ENCODE measurements at places on chromosomes 13 and 19.

- peak; percentile 52 for DNase-seq
Observed at GRCh38 chr19:35248310-35249145, at the start of gene LSR. Gene LSR (plus strand): TSS chr19:35249002. CDS start chr19:35249023, 21 bp downstream.

- DNase-seq: no peak
Observed at GRCh38 chr19:35559281-35559659, 4.2 kb downstream of the ATP4A start.

GRCh38 chr19:52492994-52493470 lies 34.4 kb upstream of the ZNF808 start:
- DNase-seq: no peak

DNA sequence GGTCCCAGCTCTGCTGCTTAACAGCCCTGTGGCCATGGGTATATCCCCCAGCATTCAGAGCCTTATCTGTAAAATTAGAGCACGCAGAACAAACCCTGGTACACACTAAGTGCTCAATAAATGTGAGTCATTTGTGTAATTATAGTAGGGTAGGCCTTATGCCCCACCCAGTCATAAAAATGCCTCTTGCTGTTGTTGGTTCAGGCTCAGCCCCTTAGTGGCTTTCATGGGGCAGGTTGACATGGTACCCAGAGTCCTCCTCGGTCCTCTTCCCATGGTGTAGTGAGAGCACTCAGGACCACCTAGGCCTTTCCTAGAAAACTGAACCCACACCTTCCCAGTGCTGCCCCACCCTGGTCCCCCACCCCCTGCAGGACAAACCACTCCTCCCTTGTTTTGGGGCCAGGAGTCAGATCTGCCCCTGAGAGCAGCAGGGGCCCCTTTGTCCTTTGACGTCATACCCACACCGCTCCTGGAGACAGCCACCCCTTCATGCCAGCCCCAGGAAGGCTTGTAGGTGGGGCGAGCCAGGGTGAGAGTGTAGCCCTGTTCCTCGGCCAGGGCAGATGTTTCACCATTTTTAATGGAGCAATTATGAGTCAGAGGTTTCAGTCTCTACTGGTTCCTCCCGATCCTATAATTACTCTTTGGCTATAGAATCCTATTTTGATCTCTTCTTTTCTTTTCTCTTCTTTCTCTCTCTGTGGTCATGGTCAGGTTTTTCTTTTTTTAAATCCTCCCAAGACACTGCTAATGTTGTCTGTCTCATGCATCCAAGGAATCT lies 36.8 kb downstream of the ACTN4 start:
- no peak for DNase-seq

- DNase-seq: no peak
Observed at GRCh38 chr13:95260031-95260525, 41.2 kb downstream of the ABCC4 start.

- DNase-seq: no peak
Observed at GRCh38 chr13:41457589-41458186, 338 bp downstream of the RGCC start.

DNA sequence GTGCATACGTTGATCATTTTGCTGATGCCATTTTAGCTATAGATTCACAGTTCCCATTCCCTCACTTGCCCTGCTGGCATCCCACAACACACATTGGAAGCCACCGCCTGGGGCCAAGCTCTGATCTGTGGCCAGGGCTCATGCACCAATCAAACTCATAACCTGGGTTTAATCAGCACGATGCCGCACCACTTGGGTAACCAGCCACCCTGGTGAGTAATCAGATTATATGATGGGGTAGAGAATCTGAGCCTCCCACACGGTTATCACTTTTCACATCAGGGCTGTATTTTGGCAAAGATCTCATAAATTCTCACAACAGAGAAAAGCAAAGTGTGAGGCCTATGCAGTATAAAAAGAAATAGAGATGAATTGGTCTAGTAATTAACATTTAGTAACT lies 66.0 kb upstream of the TNFRSF19 start:
- DNase-seq: no peak

- no peak for DNase-seq
Observed at GRCh38 chr13:75895168-75895567, 259.0 kb downstream of the LMO7 start.

DNA sequence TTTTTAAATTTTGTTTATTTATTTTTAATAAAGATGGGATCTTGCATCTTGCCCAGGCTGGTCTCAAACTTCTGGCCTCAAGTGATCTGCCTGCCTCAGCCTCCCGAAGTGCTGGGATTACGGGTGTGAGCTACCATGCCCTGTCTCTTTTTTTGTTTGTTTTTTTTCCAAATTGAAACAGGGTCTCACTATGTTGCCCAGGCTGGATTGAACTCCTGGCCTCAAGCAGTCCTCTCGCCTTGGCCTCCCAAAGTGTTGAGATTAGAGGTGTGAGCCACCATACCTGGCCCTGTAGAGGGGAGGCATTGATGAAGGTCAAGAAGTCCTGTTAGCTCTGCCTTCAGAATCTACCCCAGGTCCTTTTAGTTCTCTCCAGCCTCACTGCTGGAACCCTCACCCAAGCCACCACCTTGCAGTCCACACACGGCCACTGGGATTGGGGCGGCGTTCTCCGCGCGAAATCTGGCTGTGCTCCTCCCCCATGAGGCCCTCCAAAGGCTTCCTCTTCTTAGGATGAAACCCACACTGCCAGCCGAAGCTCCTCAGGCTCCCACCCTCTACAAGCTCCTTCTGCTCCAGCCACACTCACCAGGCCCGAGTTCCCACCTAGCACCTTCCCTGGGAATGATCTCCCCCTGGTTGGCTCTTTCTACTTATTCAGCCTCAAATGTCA lies 34.9 kb downstream of the ACTN4 start:
- no peak for DNase-seq

DNA sequence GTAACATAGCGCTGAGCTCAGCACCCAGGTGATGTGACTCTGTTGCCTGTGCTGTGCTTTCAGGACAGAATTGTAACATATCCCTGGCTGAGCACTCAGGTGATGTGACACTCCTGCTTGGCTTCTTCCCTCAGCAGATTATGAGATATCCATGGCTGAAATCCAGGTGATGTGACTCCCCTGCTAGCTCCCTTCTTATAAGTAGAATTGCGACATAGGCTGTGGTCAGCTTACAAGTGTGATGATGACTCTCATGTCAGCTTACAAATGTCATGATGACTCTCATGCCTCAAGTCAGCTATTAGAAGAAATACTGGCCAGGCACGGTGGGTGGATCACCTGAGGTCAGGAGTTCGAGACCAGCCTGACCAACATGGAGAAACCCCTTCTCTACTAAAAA lies 14.3 kb upstream of the ZNF429 start:
- DNase-seq: no peak

- no peak for DNase-seq
Observed at GRCh38 chr13:108263621-108264355, 5.7 kb upstream of the TNFSF13B start.

DNA sequence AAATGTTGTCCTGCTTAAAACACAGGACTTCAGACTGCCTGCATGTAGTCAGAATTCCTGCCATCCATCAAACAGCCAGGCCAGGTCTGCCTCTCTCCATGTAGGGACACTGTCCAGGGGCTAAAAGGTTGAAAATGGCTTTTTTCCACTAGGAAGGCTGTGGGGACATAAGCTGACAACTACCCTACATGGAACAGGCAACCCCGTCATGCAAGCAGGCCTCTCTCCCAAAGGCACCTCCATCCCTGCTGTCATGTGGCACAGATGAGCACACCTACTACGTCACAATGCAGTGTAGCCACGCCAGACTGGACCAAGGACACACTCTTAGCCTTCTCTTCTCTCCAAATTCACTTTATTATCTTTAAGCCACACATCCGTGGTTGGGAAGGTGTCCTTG lies 40.8 kb downstream of the LATS2 start:
- DNase-seq: no peak

DNA sequence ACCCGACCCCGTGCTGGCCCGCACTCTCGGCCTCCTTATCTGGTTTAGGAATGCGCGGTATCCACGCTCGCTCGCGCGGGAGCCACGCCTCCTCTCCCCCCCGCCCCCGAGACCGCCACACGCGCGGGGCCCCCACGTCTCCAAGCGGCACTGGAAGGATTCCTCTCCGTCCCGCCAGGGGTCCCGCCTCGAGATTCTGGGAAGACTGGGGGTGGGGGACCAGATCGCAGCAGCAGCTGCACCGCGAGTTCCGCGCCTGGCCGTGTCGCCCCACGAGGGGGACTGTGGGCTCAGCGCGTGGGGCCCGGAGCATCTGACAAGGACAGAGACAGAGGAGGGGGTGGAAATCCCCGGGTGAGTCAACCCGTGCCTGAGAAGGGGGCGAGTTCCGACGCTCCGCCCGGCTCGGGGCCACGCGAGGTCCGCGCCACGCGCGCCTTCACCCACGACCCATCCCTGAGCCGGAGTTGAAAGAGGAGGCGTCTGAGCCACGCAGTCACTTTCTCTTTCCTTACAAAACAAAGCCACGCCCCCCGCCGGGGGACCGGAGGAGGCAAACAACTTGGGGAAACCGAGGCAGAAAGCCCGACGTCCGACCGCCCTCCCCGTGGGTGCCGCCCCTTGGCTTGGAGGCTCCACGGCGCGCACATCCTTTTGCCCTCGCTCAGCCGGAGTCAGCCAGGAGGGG lies 814 bp downstream of the S1PR2 start:
- DNase-seq: no peak

GRCh38 chr19:23686621-23687423 lies at the start of gene ZNF675:
Gene ZNF675 (minus strand): TSS chr19:23687212. CDS start chr19:23687033, 179 bp downstream.
- peak; percentile 68 for DNase-seq

DNA sequence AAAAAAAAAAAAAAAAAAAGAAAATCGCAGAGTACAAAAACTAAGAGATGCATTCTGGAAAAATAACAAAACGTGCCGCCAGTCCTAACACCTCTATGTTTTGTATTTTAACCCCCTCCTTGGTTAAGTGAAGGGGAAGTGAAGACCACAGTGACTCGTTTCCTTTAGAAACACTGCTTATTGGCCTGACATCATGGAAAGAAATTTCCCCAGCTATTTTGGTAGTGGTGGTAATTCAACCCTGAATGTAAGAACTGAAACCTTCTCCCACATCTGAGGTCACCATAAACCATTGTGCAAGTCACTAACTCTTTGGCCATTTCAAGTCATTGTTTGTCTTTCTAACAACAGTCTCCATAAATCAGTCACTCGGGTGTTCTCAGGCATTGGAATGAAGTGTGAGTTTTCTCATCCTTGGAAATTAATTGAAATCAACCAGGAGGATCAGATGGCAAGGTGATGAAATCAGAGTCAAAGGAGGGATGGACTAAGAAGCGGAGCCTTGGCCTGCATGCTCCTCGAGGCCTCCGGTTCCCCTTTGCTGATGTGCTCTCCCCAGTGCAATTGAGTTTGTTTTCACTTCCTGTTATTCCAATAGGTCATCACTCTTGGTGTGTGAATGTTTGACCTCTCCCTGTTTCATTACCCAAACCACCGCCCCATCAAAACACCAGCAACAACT lies 443.9 kb downstream of the FGF9 start:
- DNase-seq: no peak

DNA sequence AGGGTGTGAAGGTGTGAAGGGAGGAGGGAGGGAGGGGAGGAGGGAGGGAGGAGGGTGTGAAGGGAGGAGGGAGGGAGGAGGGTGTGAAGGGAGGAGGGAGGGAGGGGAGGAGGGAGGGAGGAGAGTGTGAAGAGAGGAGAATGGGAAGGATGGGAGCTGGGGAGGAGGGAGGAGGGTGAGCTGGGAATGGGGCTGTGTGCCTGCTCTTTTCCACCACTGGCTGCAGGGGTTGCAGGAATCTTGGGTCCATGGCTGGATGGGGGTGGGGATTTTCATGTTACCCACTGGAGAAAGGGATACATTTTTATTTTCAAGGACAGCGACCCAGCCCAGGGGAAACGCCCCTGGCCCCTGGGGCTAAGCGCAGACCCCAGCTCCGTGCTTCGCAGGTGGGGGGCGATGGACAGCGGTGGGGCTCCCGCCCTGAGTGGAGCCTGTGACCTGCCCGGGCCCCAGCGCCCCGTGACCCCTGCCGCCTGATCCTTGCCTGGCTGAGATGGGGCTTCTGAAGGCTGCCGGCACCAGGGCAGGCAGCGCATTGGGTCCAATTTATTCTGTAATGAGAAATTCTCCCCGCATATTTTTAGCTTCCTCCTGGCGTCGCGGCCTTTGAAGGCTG lies 3.0 kb upstream of the EFNA2 start:
- no peak for DNase-seq

GRCh38 chr13:32284927-32285632 lies 30.1 kb downstream of the ZAR1L start:
- DNase-seq: no peak

DNA sequence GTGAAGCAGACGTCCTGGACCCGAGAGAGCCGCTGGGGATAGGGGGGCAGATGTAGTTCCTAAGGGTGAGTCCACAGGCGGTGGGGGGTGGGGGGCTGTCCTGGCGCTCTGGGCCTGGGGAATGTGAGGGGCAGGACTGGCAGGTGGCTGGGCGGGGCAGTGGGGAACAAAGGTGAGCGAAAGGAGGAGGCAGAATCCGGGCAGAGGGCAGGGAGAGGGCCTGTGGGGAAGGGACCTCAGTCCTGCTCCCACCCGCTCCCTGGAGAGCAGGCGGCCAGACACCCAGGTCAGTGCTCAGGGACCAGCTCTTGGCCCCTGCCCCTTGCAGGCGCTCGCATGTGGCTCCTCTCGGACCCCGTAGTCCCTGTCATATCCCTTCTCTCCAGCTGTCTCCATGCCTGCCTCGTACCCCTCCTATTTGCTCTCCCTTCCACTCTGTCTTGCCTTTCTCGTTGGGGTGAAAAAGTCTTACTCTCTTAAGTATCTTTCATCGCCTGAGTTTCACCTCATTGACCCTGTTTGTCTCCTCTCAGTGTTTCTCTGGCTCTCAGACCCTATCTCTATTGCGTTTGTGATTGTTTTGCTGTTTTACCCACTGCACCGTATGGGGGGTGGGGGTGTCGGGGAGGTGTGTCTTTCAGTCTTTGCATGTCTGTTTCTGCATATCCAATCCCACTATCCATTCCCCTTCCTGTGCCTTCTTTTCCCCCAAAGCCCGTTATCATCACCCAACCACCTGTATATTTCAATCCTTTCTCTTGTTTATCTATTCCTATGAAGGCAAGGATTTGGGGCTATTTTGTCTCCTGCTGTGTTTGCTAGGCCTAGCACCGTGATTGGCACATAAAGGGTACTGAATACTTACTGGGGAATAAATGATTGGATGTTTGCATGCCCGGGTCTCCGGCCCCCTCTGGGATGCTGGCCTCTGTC lies 5.8 kb downstream of the SPHK2 start:
- no peak for DNase-seq

- no peak for DNase-seq
Observed at GRCh38 chr19:2240881-2241760, 4.5 kb downstream of the SF3A2 start.

- DNase-seq: no peak
Observed at GRCh38 chr19:10104665-10105508, 1.3 kb upstream of the PPAN start.
